ENCODE measurements at places on chromosomes 13 and 19.

- DNase-seq, result no peak
Measured at GRCh38 chr13:65468628-65469027, 1761.5 kb downstream of the PCDH9 start.

DNA sequence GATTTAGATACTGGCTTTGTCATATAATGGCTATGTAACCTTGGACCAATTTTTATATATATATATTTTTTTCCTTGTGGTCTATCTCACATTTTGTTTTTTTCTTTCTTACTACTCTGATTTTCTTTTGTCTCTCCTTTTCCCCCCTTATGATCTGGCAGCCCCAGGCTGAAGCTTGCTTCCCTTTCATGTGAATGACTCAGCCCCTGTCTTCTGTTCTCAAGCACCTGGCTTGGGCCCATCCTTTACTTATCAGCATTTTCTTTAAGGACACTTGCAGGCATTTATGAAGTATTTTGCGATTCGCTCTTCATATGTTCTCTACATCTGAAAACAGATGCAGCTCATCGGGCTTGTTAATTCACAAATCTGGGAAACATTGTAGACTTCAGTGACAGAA lies 163.6 kb downstream of the SPRY2 start:
- no peak for DNase-seq

DNA sequence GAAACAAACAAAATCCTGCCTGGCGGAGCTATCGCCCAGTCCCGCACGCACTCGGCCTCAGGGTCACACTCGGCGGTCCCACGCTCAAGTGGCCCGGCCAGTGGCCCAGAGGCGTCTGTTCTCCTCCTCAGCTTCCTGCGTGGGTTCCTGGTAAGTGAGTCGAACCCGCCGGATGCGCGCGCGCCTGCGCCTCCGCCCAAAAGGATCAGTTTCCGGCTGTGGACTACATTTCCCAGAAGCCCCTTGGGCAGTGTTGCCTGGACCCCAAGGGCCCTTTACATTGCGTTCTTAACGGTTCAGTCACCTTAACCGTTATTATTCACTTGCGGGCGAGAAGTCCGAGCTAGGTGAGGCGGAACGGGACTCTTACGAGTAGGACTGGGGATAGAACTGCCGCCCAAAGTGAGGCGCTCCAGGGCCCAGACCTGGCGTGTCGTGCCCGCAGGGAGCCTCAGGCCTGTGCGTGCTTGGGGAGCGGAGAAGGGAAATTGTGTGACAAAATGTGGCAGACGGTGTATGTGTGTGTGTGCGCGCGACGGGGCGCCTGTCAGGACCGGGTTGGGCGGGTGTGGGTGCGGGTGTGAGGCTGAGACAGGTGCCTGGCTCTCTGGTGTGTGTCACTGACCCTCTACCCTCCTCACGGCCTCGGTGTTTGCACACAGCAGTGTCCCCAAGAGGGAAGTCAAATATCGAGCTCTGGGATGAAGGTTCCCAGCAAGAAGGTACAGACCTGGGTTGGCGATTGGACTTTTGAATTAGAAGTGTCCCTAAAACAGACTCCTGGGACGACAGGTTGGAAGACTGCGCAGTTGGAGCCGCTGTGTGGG lies at the start of gene ZNF546:
ZNF546 (plus strand) TSS at position 250 of the 827 bp plus-strand sequence. CDS start 1,267 bp downstream, outside the sequence.
- DNase-seq, result peak; percentile 84

DNA sequence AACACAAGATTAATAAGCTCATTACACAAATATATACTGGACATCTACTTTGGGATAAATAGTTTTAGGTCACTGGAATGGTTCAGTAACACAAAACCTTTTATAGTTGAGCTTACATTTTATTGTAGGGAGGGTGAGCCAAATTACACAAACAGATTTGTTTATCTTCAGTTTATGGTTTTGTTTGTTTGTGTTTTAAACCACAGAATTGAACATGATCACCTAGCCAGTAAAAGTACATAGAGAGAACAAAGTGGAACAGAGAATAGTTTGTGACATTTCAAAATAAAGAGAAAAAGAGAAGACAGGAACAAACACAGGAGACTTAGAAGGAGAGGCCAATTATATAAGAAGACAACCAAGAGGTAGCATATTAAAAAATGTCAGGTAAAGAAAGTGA lies 1930.2 kb upstream of the PCDH20 start:
- DNase-seq, result no peak

DNA sequence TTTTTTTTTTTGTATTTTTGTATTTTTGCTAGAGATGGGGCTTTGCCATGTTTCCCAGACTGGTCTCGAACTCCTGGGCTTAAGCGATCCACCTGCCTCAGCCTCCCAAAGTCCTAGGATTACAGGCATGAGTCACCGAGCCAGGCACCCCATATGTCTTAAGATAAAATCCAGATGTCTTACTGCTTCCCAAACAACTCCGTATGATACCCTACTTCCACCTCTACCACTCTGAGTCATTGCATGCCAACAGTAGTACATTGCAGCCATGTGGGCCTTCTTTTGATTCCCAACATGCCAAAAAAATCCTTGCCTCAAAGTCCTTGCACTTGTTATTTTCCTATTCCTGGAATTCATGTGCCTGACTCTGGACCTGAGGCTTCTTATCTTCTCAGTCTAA lies 799.2 kb downstream of the GPC5 start:
- no peak for DNase-seq

GRCh38 chr13:113064534-113065405 lies 40.8 kb upstream of the F7 start:
- DNase-seq, result no peak

DNA sequence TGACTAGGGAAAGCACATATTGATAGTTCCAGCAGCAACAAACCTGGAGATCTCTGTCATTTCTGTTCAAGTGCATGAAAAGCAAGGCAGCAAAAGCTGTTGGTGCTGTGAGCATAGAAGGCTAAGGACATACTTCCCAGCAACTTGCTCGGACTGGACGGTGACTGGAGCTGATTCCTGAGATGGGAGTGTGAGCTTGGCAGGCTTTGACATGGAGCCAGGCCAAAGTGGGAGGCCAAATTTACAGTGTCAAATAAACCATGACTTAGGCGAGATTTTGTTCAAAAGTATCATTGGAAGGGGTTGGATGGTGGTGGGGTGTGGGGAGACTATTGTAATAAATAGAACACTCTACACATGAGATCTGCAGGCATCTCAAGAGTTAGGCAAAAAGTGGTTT lies 5.9 kb upstream of the ARGLU1 start:
- DNase-seq, result no peak

DNA sequence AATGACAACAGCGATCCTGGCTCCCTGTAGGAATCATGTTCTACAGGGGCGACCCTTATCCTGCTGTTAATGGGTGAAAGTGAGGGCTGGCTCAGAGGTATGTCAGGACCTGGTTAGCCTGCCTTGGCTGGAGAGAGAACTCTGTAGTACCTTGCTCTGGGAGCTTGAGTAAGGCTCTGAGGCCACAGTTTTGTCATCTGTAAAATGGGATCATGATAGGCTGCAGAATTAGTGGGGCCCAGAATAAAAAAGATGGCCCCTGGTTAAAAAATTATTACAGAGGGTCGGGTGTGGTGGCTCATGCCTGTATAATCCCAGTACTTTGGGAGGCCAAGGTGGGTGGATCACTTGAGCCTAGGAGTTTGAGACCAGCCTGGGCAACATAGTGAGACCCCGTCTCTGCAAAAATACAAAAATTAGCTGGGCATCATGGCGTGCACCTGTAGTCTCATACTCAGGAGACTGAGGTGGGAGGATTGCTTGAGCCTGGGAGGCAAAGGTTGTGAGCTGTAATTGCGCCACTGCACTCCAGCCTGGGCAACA lies 10.5 kb upstream of the SAMD1 start:
- no peak for DNase-seq

DNA sequence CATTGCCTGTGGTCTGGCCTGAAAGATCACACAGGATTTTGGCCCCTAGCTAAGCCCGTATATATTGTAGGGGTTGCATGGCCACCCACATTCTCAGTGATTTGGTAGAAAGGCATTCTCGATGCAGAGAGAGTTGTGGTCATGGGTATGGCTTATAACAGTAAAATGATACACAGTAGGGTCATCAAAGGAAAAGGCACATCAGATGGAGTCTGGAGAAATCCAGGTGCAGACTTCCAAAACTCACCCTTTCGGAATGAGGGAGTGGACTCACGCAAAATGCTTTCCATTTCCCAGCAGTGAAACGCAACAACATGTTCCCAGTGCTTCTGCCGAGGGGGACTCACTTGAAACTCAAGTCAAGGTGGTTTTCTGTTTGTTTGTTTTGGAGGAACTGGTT lies 802.5 kb upstream of the SLITRK1 start:
- no peak for DNase-seq

- no peak for DNase-seq
Measured at GRCh38 chr13:50244713-50245574, 229.7 kb downstream of the KCNRG start.

- DNase-seq, result no peak
Measured at GRCh38 chr13:113097651-113098050, 7.9 kb upstream of the F7 start.

GRCh38 chr19:6125571-6125989 lies 9.9 kb upstream of the ACSBG2 start:
- peak; percentile 37 for DNase-seq

- no peak for DNase-seq
Measured at GRCh38 chr19:6753178-6754031, 13.8 kb downstream of the SH2D3A start.

GRCh38 chr19:50268041-50268440 lies 61.1 kb downstream of the KCNC3 start:
- no peak for DNase-seq

DNA sequence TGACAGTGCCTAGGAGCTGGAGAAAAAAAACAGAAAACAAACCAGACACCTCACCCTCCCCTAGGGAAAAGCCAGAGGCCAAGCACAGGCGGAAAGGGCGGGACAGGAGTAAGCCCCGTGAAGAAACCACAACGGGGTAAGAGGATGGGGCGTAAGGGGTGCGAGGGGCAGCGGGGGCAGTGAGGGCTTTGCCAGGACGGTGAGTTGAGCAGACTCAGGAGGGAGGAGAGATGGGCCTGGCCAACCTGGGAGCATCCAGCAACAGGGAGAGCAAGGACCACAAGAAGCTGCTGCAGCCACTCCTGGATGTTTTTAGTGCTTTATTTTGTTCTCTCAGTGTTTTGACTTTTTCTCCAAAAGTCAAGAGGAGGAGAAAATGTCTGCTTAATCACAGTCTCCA lies 114.1 kb upstream of the SOX1 start:
- no peak for DNase-seq

DNA sequence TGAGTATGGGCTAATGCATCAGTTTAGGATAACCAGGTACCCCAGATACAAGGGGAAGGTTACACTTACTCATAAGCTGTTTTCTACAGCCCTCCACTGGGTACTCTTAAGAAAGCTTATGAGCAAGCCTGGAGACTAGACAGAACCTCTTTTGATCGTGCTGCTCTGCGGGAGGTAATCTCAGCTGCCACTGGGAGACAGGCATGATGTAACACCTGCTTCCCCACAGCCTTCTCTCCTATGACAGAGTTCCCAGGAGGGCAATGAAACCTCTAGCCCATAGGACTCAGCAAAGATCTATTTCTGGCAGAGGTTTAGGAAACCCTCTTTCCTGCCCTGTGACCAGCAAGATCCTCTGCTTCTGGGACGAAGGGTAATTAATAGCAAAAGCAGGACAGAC lies 65.6 kb downstream of the WASF3 start:
- DNase-seq, result no peak

Measured in stimulated activated CD8-positive, alpha-beta memory T cell treated with anti-CD3 and anti-CD28 coated beads, Interleukin-7, amount 100 ng/mL, for 1 hour (primary cell).